Hypothalamus (tissue), 51 donors: ENCODE measurements at places on chromosomes 7 and 10.

- no peak for DNase-seq
These were observed 21.2 kb downstream of the PRKCQ start for GRCh38 chr10:6558759-6559461.

- DNase-seq = no peak
These were observed 3.7 kb upstream of the HDAC9 start for GRCh38 chr7:18491871-18492270.

GRCh38 chr7:128115336-128115820 lies 84.1 kb upstream of the LRRC4 start:
- no peak for DNase-seq

DNA sequence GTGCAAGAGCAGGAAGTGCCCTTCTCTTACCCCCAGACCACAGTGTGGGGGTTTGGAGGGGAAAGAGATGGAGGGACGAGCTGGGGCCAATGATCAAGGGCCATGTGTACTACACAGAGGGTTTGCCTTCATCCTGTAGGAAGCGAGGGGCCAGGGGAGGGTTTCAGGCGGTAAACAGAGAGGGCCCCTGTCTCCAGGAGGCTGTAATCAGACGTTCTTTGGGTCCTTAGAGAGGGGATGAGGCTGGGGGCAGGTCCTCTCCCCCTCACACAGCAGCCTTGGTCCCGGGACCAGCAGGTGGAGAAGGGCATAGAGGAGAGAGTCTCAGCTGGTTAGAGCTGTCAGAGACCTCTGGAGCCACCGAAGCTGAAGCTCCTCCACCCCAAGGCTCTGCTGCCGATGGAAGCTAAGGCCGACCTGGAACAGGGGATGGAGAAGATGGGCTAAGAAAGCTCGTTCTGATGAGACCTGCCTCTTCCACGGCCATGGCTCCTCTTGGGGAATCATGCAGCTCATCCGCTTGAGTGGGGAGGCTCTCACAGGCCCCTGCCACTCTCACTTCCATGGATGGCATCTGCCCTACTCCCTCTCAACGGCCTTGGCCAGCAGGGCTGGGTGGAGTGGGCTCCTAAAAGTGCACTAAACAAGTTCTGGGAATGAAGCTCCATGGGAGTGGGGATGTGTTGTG lies 3.5 kb downstream of the LOXL4 start:
- no peak for DNase-seq

DNA sequence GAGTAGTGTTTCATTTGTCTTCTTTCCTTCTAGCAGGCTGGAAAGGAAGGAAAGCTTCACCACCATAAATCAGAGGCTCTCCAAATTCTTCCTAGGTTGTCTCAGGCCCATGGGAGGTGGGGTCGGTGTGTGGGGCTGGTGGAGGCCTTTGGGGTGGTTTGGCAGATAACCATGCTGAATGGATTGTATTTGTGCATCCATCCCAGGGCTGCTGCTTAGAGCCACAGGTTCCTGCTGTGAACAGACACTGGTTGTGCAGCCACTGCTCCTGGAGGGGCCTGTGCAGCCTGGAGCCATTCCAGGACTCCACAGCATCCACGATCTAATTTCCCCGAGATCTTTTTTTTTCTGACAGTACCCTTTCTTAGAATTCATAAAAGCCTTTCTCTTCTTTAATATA lies 741.8 kb downstream of the SUGCT start:
- DNase-seq = no peak

DNA sequence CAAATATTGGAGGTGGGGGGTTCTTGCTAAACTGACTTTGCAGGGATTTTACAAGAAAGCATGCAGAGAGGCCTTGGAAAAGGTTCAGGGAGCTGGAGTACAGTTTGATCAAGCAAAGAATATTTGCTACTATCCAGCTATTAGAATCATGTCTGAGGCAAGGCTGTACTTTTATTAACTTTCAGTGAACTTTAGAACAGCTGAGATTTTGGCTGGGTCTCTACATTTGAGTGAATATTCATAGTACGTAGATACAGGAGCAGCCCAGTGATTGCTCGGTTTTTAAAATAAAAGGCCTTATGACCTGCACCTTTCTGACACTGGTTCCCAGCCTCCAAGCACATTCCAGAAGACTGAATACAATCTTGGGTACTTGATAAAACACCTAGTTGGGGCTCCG lies 496.8 kb upstream of the AKR1E2 start:
- DNase-seq = no peak

DNA sequence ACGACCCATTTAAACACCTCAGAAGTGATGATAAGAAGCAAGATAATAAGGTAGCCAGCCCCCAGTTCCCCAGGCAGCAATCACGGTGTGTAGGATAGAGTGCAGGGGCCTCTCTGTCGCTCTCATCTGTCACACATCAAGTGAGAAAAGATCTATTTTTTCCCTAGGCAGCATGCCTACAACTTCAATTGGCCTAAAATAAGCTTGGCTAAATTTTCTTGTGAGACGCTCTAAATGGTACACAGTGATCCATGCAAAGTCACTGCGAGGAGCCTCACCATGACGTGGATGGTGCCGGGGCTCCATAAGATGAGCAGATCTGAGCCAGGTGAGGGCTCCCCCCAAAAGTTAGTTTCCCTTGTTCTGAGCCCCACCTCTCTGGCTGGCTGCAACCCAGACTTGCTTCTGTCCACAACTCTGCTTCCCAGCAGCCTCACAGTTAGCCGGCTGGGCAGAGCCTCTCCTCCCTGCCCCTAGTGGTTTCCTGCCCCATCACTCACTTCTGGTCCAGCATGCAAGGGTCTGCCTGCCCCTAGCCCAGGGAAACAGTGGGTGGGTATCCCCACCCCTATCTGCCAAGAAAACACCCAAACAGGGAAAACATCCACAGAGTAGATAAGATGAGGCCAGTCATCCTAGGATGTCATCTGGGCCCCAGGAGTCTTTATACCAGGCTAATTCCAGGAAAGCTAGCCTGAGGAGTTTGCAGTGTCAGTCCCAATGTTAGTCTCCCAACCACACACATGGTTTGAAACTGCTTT lies 342.1 kb downstream of the GRID1 start:
- no peak for DNase-seq

DNA sequence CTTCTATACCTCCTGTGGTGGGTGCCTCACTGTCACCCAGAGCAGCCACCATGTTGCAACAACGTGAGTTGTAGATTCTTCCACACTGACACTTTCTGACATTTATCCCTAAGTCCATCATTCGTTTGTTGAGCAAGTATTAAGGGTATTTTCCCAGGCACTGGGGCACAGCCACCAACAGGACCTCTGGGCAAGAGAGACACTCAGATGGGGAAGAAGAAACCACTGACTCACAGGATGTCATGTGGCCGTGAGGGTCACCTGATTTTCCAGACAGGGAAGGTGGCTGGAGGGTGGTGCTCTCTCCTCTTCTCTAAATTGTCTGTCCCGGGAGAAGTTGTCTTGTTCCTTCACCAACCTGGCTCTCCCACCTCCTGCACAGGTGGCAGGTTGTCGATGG lies 51.7 kb upstream of the PPIF start:
- no peak for DNase-seq

DNA sequence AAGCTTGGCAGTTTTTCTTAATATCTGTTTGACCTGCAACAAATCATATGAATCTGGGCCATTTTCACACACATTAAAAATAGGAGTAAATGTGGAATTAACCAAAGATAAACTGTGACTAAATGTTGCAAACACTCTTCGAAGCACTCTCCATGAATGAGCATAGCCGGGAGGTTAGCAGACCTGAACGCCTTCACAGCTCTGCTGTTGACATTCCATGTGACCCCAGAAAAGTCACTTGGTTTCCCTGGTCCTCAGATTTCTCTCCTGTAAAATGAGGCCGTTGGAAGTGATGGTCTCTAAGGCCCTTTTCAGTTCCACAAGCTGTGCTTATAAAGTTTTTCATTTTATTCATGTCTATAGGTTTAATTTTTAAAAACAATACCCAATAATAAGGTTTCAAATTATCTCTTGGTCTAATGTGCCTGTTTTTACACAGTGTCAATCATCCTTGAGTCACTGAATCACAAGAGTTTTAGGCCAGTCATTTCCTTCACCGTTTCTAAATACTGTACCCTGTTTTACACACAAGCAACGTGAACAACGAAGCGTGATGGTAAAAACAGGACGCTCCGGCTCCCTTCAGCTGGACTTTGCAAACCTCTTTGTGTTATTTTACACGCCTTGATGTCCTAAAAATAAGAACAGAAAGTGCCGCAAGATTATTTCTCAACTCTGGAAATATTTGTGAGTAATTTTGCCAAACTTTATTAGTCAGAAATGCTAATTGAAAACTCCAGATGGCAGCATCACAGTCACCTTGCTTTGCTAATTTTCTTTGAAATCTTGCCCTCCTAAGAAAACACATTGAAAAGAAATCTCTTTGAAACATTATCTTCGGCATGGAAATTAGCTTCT lies 38.6 kb upstream of the MET start:
- no peak for DNase-seq

- DNase-seq = no peak
These were observed 536.6 kb downstream of the GALNT17 start for GRCh38 chr7:71668572-71668971.

DNA sequence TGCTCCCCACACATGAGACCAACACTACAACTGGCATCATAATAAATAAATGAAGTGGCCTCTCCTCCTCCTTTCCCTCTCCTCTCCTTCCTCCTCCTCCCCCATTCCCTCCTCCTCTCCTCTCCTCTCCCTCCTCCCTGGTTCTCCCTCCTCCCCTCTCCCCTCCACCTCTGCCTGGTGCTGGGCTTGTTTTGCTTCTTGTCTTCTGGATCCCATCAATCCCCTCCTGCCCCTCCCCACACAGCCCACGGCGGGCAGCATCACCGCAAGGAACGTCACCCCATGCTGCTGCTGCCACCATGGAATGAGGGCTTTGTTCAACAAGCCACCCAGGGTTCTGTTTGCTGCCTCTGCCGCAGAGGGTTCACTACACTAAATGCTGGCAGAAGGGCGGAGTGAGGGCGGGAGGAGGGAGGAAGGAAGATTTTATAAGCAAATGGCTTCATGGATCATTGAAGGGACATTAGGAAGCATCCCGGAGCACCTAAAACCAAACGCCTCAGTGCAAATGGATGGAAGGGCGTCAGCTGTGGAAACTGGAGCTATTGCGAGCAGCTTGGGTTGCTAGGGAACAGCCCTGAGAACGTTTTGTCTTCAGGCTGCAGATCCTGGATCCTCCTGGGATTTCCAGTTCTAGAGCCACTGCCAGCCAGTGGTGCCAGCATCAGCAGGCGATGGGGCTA lies 379.7 kb upstream of the ZMIZ1 start:
- no peak for DNase-seq

- no peak for DNase-seq
These were observed 63.3 kb upstream of the THSD7A start for GRCh38 chr7:11895337-11895736.

- no peak for DNase-seq
These were observed 2.1 kb upstream of the CCDC126 start for GRCh38 chr7:23594879-23595604.

DNA sequence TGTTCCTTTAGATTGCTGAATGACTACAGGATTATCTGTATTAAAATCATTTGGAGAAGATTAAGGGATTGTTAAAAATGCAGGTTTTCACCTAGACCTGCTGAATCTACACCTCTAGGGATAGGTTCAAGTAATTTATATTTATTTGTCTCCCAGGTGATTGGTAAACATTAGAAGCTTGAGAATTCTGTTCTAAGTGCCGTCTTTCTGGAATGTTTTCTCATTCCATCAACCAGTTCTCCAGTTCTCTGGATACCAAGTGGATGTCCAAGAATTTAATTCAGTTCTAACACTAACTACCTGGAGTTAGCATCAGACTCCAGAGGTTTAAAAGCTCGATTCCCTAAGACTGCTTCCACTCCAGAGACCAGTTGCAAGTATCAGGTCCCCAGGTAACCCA lies 110.9 kb downstream of the PRTFDC1 start:
- no peak for DNase-seq

GRCh38 chr10:35819736-35820135 lies 177.6 kb upstream of the FZD8 start:
- no peak for DNase-seq

- no peak for DNase-seq
These were observed 621 bp upstream of the MORN4 start for GRCh38 chr10:97633921-97634320.

DNA sequence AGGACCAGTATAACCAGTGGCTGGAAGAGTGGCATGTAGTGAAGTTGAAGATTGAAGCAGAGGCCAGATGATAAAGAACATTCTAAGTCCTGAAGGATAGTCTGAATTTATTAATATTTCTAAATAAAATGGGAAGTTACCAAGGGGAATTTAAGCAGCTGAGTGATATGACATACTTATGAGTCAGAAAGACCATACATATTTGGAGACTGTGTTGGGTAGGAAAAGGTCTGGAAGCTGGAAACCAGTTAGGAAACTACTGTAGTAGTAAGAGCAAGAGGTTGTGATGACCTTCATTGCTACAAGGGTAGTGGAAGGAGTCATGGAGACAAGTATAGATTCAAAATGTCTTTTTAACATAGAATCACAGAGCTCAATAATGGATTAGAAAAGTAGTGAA lies 752.3 kb downstream of the SUGCT start:
- DNase-seq = no peak

GRCh38 chr10:64332551-64332950 lies 811.4 kb downstream of the REEP3 start:
- no peak for DNase-seq

GRCh38 chr10:3999642-4000041 lies 214.6 kb upstream of the KLF6 start:
- DNase-seq = no peak

DNA sequence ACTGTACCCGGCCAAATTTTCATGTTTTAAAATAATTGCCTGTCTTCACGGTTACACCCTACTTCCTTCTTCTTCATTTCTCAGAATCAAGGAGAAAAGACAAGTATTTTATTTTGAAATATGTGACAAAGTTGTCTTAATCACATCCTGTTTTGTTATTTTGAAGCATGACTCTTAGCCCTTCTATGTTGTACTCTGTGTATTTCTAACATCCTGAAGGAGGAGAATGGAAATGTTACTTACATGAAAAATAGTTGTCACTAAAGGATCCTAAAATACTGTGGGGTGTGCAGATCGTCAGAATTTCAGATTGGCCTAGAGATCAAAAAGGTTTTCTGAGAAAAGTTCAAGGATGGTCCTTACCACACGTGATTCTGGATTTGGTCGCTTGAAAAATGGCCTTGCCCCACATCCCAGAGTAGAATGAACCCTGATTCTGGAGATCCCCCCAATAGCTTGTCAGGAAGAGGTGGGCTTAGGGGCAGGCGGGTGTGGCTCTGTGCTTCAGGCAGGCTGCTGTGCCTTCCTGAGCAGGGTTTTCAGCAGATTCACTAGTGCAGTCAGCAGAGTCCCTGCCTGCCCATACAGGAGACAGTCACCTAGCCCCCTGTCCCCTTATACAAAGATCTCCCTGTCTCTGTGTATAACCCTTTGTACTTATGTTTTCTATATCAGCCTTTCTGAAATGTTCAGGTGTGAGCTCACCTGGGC lies 8.6 kb downstream of the UPP1 start:
- no peak for DNase-seq

DNA sequence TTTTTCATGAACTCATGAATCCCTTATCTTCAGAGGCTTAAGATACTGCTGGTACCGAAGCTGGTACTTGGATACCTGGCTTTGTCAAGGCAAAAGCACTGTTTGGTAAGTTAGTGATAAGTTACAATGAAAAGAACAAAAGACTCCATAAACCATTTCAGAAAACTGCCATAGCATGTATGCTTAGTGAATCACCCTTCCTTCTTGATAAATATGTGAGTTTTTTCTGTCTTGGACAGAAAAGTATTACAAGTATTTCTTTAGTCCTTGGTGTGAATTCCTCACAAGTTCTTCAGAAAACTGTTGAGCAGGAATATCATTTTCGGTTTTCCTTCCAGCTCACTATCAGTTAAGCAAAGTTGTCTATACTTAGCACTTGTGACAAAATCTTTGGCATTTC lies 25.6 kb downstream of the PUS7 start:
- no peak for DNase-seq

- no peak for DNase-seq
These were observed 518 bp downstream of the WAPL start for GRCh38 chr10:86520871-86521677.

- no peak for DNase-seq
These were observed 479.8 kb downstream of the PTPRN2 start for GRCh38 chr7:158107806-158108205.
